ENCODE measurements at places on chromosomes 2 and 18.

GRCh38 chr2:235864733-235865515 lies 303.3 kb downstream of the GBX2 start:
- DNase-seq: peak; percentile 2

- no peak for DNase-seq
Measured at GRCh38 chr2:118246726-118247125, 158.5 kb downstream of the INSIG2 start.

DNA sequence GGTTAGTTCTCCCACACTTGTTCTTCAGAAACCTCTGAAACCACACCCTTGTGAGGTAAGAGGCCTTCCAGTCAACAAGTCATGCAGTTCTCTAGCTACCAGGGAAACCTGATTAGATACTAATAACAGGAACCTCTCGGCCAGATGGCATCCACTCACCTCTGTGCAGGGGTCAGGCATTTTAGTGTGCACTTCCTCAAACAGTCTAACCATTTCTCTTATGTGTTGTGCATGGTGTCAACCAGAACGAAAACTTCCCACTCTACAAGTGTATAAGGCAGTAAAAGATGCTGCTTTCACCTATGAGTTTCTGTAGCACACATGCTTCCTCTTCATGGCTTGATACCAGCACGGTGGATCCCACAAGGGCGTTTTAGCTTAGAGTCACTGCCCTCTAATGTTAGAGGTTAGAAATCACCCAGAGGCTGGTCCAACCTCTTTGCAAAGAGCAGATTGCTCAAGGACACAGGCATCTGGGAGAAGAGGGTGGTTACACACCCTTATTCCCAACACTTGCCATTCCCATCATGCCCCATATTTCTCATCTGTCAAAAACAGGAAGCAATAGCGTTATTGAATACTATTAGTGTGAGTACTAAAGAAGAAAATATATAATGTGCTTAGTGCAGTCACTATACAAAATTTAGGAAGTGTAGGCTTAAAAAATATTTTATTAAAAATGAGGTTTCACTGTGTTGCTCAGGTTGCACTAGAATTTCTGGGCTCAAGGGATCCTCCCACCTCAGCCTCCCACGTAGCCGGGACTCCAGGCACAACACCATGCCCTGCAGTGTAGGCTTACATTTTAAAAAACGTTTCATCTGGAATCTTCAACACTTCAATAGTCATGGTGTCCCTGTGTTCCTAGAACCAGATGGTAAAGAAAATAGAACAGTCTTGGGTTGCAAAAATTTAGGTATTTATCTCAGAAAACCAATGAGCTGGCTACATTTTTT lies 34.5 kb upstream of the RAB31 start:
- no peak for DNase-seq

GRCh38 chr18:48949606-48950535 lies 894 bp downstream of the SMAD7 start:
- DNase-seq: no peak

GRCh38 chr2:52356556-52356955 lies 1324.6 kb upstream of the NRXN1 start:
- DNase-seq: no peak

DNA sequence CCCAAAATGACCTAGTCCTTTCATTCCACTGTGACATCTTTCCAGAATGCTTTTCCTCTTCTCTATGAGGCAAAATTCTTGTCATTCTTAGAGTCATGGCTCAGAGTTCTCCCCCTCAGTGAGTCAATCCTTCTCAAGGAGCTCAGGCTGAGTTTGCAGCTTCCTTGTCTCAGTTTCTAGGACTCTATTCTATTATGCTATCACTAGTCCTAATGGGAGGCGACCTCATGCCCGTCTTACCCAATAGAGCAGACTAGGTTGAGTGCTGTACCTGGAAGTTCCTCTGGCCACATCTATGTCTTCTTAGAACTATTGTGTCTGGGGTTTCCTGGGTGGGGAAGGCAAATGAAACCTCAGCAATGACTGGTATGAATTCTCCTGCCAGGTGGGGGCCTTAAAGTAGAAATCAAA lies 51.5 kb downstream of the HAUS1 start:
- DNase-seq: no peak

DNA sequence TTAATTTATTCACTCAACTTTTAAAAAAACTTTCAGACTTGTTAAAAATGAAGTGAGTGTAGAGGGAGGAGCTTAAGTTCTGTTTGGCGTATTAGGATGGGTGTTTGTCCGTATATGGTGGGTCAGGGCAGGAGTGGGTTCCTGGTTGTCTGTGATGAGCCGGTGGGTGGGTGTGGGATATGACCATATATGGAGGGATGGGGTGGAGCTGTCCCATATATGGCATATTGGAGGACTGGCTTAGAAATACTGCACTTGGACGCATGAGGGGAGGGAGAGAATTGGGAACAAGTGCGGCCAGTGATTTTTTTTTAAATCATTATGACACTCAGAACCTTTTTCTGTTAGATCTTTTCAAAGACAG lies 1.5 kb downstream of the KDM3A start:
- peak; percentile 76 for DNase-seq

GRCh38 chr2:221716426-221717303 lies 144.6 kb upstream of the EPHA4 start:
- DNase-seq: no peak

DNA sequence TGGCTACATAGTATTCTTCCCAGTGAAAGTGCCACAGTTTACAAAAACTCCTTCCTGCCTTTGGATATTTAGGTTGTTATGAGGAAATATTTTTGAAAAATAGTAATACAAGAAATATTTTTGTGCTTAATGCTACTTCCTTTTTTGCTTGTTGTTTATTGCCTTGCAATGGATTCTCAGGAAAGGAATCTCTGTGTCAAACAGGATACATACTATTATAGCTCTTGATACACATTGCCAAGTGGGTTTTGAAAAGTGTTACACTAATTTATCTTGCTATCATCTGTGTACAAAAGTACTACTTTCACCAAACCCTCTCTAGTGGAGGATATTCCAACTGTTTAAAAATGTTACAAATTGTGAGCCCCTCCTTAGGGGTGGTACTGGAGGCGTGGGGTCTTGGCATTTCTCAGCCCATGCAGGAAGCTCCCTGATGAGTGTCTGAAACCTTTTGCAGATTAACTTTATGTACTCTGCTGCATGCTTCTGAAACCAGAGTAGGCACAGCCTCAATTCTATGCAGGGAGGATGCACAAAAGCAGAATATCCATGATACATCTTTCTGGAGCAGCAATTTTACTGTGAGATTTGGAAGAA lies 54.5 kb downstream of the EVA1A start:
- DNase-seq: no peak

DNA sequence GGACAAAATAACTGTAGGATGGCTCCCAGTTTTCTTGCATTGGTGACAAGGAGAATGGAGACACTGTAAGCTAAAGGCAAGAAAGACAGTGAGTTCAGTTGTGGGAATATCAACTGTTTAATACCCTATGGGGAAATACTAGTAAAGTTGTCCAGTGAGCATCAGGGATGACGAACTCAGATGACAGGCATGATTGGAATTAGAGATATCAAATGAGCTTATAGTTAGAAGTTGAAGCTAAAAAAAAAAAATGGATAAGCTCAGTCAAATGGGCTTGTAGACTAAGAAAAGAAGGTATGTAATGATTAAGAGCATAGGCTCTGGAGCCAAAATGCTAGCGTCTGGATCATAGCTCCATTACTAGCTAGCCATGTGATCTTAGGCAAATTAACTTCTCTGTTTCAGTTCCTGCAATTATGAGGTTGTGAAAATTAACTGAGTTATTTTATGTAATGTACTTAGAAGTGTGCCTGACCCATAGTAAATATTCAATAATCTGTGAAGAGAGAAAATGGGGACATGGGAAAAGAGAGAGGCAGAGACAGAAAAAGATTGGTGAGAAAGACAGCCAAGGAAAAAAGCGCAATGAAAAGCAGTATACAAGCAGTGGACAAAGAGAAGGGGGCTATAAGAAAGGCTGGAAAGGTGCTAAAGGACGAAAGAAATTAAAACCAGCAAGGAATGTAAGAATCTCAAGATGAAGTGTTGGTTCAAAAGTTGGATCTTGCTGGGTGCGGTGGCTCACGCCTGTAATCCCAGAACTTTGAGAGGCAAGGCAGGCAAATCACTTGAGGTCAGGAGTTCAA lies 95.7 kb upstream of the SLC39A10 start:
- DNase-seq: peak; percentile 27

GRCh38 chr2:190713471-190713870 lies 64.6 kb downstream of the NAB1 start:
- no peak for DNase-seq

- no peak for DNase-seq
Measured at GRCh38 chr2:240643811-240644150, 18.5 kb downstream of the GPR35 start.

DNA sequence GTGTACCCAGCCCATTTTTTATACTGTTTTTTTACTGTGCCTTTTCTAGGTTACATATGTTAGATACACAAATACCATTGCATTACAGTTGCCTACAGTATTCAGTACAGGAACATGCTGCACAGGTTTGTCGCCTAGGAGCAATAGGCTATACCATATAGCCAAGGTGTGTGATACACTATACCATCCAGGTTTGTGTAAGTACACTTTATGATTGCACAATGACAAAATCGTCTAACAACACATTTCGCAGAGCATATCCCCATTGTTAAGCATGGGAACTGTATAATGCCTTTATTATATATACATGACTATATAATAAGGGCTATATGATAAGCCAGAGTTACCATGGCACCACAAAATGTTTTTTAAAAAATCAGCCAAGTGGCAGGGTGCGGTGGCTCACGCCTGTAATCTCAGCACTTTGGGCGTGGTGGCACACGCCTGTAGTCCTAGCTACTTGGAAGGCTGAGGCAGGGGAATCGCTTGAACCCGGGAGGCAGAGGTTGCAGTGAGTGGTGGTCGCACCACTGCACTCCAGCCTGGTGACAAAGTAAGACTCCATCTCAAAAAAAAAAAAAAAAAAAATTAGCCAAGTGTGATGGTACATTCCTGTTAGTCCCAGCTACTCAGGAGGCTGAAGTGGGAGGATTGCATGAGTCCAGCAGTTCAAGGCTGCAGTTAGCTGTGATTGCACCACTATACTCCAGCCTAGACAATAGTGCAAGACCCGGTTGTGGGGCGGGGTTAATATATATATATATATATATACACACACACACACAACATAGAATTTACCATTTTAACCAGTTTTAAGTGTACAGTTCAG lies 2.8 kb upstream of the CENPA start:
- no peak for DNase-seq

DNA sequence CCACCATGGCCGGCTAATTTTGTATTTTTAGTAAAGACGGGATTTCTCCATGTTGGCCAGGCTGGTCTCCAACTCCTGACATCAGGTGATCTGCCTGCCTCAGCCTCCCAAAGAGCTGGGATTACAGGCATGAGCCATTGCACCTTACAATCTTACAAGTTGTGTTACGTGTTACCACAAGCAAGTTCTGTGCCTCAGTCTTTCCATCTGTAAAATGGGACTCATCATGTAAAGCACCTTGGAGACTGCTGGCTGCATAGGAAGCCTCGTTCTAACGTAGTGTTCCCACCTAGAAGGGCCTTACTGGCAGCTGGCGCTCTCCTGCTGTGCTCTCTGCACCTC lies 10.0 kb downstream of the DNAJB2 start:
- no peak for DNase-seq

DNA sequence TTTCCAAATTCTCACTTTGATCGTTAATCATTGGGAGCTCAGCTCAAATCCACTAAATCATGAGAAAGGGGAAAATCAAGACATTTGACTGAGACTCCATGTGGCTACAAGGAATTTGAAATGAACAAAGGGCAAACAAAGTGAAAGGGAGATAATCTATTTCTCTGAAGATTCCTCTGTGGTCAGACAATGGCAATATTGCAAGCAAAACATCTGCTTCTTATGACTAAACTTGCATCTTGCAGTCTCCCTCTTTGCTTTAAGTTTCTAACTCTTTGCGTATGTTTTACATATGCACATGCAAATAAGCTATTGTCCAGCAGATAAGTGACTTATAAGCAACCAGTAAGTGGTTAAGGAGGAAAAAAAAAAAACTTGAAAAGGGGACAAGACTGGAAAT lies 299.1 kb upstream of the NXPH2 start:
- DNase-seq: no peak

DNA sequence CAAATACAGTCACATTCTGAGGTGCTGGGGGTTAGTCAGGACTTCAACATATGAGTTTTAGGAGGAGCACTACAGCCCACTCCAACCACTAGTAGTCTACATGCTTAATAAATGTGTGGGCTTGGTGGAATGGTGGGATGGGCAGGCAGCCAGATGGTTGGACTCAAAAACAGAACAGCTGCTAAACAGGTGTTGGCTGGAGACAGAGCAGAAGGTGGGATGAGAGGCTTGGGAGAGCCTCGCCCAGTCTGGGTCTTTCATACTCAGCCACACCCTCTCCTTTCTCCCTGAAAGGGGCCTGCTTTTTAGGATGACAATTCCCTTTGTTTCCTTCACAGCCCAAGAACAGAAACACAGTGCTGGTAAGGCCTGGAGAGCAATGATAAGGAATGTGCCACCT lies 143.9 kb upstream of the KLHL29 start:
- peak; percentile 76 for DNase-seq

DNA sequence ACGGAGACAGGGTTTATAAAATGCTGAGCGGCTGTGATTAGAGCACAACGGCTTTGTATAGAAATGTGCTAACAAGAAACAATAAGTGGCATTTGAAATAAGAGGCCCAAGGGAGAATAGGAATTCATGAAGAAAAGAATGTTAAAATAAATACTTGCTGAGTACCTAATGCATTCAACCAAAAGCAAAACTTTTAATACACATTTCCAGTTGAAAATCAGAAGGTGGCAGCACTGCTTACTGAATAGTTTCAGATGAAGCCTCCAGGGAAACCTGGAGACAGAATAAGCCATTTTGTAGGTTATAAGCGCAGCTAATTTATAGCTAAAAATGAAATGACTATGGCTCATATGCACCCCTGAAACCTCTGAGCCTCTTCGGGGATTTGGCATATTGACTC lies 286.6 kb downstream of the DPP10 start:
- no peak for DNase-seq

Measured in HFF-Myc (cell line).